Stimulated activated CD8-positive, alpha-beta memory T cell treated with anti-CD3 and anti-CD28 coated beads, Interleukin-7, amount 100 ng/mL, for 1 hour (primary cell): ENCODE measurements at places on chromosomes 11 and 22.

GRCh38 chr11:129023968-129024676 lies 81.5 kb upstream of the TP53AIP1 start:
- DNase-seq: no peak

DNA sequence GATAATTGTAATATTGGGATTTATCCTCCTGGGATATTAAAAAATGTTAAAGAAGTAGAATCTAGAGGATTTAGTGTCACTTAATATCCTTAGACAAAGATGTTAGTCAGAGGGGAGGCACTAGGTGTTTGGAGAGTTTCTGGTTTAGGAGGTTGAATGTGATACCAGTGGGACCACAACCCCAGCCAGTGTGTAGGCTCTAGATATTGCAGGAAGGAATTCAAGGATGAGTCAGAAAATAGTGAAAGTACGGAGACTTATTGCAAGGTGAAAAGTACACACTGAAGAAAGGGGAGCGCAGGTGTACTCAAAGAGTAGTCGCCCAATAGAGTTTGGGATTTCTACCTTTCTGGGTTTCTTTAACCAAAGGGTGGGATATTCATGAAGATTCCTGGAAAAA lies 5.7 kb upstream of the TMEM41B start:
- DNase-seq: no peak

- DNase-seq: no peak
Observed at GRCh38 chr11:66981976-66982578, 7.0 kb downstream of the C11orf86 start.

GRCh38 chr11:92623055-92623454 lies 346.4 kb upstream of the MTNR1B start:
- no peak for DNase-seq

- no peak for DNase-seq
Observed at GRCh38 chr11:131909426-131910177, 539.2 kb downstream of the NTM start.

DNA sequence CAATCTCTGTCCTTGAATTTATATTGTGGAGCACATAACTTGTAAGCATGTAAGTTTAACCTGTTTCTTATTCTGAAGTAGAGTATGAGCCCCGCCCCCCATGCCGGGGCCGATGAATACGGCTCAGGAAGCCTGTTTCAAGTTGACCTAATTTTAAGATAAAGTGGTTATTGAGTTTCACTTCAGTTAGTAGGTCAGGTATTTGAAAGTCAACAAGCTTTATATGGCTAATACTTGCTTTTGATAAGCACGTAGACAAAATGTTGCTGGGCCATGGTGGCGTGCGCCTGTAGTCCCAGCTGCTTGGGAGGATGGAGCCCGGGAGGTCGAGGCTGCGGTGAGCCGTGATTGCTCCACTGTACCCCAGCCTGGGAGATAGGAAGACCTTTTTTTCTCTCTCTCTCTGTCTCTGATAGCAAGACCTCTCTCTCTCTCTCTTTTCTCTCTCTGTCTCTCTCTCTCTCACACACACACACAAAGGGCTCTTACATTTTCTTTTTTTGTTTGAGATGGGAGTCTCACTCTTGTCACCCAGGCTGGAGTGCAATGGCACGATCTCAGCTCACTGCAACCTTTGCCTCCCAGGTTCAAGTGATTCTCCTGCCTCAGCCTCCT lies 14.4 kb downstream of the YWHAH start:
- DNase-seq: no peak

DNA sequence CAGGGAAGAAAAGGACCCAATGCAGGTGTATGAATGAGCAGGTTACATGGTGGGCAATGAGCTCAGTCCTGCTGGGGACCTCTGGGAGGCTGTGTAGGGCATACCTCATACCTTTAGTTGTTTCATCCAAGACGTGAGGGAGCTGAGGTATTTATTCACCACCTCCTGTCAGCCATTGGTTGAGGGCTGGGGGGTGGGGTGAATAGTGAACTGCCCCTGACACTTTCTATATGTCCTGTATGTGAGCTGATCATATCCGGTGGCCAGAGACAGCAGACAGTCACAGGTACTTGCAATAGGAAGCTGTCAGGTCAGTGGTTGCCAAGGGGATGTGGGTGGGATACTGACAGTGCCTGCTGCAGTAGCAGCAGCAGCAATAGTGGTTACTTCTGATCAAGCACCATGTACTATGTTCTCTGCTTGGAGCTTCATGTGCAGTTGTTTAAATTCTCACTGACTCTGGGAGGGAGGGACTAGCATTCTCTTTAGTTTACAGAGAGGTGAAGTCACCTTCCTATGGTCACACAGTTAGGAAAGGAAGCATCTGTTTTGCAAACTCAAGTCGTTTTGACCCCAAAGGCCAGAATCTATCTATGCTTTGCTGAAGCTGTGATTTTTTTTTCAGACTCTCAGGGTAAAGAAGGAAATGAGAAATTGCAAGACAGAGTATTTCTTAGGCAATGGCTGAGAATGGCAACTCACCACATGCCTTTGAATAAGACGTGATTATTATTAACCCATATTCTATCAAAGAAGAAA lies 54.0 kb downstream of the MIAT start:
- DNase-seq: no peak

DNA sequence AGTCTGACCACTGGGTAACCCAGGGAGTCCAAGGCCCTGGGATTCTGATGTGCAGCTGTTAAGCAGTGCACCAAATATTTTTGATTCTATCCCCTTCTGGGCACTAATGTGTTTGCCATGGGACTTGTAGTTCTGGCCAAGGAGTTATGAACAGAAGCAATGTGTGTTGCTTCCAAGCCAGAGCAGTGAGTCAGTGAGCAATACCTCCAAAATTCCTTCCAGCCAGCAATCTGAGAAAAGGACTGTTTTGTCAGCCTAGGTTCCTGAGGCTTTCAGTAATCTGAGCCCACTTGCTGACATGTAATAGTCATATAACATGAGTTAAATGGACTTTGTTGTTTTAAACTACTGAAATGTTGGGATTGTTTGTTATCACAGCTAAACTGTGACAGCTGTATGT lies 311.4 kb downstream of the NELL1 start:
- DNase-seq: no peak

- no peak for DNase-seq
Observed at GRCh38 chr22:35352214-35353111, 28.4 kb upstream of the HMOX1 start.

DNA sequence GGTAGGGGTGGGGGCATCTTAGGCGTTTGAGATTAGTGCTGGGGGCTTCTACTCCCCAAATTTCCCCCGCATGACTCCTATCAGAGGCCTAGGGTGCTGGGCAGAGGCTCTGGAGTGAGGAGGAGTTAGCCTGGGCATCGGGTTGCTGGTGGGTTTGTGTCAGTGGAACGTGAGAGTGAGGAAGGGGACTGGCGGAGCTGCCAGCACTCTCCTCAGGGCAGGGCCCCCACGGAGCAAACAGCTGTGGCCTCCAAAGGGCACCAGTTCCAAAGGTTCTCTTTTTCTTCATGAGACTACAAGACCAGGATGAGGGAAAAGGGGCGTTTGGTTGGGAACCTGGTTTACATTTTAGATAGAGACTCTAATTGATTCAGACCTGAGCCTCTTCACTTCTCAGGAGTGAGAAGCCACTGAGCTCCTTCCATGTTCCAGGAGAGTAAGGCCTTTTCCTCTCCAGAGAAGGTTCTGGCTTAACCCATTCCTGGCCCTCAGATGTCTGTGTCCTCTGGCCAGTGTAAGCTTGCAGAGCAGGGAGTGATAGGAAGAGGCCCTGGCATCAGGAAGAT lies 35.6 kb upstream of the CDON start:
- no peak for DNase-seq

DNA sequence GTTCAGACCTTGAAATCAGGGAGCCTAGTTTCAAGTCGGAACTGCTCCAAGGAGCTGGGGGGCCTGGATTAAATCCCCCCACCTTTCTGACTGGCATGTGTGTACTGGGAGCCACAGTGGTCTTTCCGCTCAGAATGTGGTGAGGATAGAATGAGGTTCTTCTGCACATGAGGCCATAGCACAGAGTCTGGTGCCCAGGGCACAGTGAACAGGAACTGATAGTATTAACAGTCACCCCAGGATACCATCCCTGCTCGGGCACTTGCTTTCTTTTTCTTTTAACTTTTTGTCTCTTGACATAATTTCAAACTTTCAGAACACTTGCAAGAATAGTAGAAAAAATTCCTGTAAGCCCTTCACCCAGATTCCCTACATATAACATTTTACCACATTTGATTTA lies 28.8 kb downstream of the LMO1 start:
- no peak for DNase-seq

DNA sequence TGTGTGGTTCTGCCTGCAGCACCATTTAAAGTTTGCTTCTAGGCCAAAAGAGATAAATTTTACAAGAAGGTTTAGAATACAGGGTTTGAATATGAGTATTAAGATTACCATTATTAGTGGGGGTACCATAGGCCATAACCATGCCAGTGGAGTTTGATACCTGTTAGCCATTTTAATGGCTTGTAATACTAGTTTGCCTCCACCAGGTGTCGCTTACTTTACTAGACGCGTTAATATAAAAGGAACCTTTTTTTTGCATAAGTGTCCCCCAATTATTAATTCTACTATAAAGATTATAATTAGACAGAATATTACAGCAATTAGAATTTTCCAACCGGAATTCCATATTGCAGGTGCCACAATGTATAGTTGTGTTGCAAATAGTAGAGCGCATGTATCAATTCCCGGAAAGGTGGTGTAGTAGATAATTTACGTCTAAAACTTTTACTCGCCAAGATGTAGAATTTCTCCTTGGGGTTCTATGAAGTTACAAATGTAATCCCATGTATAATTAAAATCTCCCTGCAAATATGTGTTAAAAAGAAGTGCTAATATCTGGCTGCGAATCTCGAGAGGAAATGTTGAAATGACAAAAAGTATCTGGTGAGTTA lies 16.1 kb downstream of the MS4A6E start:
- DNase-seq: no peak

GRCh38 chr11:110069158-110069737 lies 23.9 kb upstream of the ZC3H12C start:
- DNase-seq: no peak
